ENCODE measurements at places on chromosomes 1 and 21. TPM values are rescaled to one million over a fixed set of nuclear protein-coding genes. Genes with fewer than 3 reads are reported as not detected.

- no peak for DNase-seq
These were observed 12.6 kb upstream of the ALG14 start for GRCh38 chr1:95085376-95085775.

- no peak for DNase-seq
These were observed 549.2 kb upstream of the BRINP3 start for GRCh38 chr1:191026828-191027227.

- DNase-seq: no peak
These were observed 32.2 kb upstream of the RNF11 start for GRCh38 chr1:51203874-51204245.

GRCh38 chr1:209363112-209363511 is 220.4 kb upstream of the CAMK1G start:
- no peak for DNase-seq

DNA sequence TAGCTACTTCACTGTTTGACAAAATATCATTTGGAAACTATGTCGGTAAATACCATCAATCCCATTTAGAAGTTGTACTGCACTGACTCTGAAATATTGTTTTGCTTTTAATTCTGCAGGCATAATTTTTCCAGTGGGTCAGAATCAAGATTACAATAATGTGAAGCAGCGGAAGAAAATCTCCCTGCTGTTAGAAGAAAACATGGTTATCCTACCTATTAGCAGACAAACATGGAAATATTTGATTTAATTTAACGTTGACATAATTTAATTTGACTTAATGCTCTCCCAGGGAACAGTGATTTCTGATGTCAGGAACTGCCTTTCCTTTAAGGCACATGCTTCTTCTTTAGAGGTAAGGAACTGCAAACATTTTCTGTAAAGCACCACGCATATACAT is 634.0 kb downstream of the LTN1 start:
- no peak for DNase-seq

DNA sequence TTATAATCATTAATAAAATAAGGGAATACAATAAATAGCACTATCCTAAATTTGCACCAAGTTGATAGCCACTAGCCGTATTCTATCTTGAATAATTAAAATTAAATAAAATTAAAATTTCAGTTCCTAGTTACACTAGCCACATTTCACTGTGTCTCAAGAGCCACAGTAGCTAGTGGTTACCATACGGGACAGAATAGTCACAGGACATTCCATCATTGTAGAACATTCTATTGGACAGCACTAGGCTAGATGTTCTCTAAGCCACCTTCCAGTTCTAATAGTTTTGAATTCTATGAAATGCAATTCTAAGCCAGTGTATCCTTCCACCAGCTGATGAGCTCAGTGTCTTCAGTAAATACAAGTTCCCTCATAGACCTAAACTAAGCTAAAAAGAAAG is 71.1 kb upstream of the GOLT1A start:
- DNase-seq: no peak

DNA sequence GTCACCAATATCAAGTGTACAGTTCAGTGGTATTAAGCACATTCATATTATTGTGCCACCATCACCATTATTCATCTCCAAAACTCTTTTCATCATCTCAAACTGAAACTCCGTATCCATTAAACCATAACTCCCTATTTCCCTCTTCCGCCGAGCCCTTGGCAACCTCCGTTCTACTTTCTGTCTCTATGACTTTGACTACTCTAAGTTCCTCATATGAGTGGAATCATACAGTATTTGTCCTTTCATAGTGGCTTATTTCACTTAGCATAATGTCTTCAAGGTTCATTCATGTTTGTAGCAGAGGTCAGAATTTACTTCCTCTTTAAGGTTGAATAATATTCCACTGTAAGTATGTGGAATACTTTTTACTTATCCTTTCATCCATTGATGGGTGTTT is 21.7 kb downstream of the SELP start:
- no peak for DNase-seq

DNA sequence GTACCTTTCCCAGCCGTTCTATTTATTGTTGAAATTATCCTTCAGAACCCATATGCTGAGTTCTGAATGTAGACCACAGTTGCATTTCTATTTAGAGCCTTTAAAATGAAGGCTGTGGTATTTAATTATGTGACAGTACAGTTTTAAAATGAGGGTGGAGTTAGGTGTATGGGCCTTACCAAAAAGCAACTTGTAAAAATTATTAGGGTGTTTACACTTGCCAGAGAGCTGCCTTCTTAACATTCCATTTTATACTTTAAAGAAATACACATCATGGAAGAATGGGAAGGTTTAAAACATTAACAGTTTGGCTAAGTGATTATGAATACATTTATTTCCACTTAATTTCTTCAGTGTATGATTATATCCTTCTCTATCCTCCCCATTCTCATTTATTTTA is 75.7 kb downstream of the RASAL2 start:
- DNase-seq: no peak

DNA sequence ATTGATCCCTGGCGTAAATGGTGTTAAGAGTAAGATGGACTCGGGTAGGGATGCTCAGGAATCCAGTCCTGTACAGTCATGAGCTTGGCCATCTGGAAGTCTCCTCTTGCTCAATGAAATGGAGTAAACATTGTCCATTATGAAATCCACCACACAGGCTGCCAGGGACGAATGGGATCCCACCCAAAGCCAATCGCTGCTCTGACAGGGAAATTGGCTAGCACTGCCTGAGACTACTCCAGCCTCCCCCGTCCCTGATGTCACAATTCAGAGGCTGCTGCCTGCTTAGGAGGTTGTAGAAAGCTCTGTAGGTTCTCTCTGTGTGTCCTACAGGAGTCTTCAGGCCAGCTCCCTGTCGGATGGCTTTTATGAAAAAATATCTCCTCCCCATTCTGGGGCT is at the start of gene HSD11B1:
TSS of gene HSD11B1 (plus strand) at position 263 of the 400 bp plus-strand sequence. CDS start at position 360, 97 bp downstream.
- DNase-seq: no peak

DNA sequence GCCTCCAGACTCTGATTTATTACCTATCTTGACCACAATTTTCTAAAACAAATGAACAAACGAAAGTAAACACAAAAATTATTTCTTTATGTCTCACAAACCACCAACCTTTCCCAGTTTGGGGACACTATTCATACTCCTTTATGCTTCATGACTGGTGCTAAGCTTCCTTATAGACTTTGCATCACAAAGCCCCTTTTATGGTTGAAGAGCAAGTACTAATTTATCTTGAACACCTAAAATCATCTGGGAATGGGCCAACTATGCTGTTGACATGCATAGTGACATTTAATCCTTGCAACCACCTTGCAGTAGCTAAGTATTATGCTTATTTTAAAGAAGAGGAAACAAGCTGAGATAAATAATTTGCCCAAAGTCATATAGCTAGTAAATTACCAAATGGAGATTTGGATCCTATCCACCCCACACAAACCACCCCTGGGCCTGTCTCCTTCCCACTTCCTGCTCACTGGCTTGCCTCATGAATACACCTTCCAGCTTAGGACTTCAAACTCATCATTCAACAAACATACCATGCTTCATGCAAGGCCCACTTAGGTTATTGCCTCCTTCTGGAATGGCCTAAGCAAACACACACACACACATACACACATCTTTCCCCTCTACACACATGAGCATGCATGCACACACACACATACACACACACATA is 192.2 kb downstream of the PLPP3 start:
- no peak for DNase-seq

- DNase-seq: no peak
These were observed 48.1 kb downstream of the DMRTB1 start for GRCh38 chr1:53507116-53507820.

- no peak for DNase-seq
These were observed 79.5 kb downstream of the GRIK1 start for GRCh38 chr21:29860346-29860745.

DNA sequence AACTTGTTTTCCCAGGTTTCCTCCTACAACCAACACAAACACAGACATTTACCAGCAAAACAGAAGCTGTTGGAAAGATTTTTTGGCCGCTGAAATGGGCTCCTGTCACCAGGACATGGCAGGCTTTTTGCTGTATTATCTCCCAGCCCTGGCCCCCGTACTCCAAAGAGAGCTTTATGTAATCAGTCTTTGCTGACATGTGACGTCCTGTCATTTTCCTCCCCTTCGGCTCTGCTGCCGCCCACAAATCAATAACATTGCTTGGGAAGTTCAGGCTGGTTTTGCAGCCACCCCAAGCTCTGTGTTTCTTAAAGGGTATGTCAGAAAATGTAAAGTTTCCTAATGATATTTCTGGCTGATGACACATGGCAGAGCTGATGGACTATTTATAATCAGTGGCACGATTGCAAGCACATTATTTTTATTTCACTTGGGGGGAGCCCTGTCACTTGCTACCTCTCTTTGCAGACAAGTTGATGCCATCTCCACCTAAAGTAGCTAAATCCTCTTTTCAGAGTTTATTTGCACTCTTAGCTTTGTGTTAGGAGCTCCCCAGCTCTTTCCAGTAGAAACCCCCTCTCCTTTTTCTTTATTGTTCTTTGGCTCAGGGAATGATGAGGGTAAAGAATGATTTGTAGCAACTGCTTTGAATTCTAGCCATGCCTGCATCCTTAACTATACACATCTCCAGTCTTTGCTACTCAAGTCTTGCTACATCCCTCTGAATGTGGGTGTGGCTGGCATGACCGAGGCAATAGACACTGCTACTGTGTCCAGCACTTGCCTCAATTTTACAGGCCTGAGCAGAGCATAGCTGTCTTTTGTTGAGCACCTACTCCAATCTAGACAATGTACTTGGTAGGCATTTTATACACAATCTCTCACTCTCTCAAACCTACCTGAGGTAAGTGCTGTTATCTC is 67.3 kb downstream of the ELAVL4 start:
- DNase-seq: no peak

DNA sequence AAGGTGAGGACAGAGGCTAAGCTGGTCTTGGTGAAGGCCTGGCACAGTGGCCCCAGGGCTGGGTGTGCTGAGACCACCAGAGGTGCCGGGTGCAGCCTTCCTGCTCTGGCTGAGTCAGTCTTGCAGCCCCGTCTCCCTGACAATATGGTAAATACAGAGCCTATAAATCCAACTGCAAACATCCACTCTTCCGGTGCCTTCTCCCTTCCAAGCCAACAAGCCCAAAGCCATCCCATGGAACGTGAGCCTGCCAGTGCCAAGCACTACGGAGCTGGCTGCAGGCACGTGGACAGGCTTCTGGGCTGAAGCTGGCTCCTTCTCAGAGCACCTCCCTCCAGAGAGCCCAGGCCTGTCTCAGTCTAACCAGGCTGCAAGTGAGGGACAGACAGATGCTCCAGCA is 70.0 kb downstream of the TRABD2B start:
- DNase-seq: no peak

- DNase-seq: no peak
These were observed 343.6 kb downstream of the NPHP4 start for GRCh38 chr1:5648410-5649165.

GRCh38 chr1:160813215-160813614 is 17.2 kb downstream of the LY9 start:
- no peak for DNase-seq

- DNase-seq: no peak
These were observed 642.3 kb downstream of the AJAP1 start for GRCh38 chr1:5296557-5297179.

DNA sequence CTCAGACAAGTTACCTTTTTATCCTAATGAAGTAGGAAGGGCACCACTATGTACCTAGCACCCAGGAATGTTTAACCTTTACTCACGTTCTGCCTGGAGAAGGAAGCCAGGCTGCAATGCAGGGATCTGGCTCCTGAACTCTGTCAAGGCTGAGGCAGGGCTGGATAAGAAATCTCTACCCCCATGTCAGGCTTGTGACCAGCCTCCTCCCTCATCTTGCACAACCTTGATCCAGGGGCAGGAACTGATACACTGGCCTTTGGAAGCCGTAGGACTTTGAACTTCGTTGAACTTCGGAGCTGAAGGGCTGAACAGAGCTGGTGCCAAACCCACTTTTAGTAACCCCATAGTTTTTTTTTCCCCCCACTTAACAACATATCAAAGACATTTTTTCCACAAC is 8.0 kb upstream of the AKR1A1 start:
- no peak for DNase-seq

CRYBG2 gene
- not detected for total RNA-seq

SEMA4A gene
- 0.93 TPM for total RNA-seq

ADAMTS5 gene
- total RNA-seq: 2.3 TPM

TFF2 gene
- total RNA-seq: not detected

GJA9 gene
- not detected for total RNA-seq

LMX1A gene
- total RNA-seq: not detected

SYCP1 gene
- total RNA-seq: not detected

WLS gene
- 118 TPM for total RNA-seq

NKAIN1 gene
- not detected for total RNA-seq

Data from glomerular endothelial cell (primary cell).